ENCODE measurements at places on chromosomes 13 and 19.

- DNase-seq = no peak
Measured at GRCh38 chr19:28841531-28841930, 371.4 kb downstream of the UQCRFS1 start.

DNA sequence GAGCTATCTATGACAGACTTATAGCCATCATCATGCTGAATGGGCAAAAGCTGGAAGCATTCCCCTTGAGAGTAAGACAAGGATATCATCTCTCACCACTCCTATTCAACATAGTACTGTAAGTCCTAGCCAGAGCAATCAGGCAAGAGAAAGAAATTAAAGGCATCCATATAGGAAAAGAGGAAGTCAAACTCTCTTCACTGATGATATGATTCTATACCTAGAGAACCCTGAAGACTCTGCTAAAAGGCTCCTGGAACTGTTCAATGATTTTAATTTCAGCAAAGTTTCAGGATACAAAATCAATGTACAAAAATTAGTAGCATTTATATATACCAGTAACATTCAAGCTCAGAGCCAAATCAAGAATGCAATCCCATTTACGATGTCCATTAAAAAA is 21.7 kb upstream of the C1QTNF9B start:
- DNase-seq = no peak

DNA sequence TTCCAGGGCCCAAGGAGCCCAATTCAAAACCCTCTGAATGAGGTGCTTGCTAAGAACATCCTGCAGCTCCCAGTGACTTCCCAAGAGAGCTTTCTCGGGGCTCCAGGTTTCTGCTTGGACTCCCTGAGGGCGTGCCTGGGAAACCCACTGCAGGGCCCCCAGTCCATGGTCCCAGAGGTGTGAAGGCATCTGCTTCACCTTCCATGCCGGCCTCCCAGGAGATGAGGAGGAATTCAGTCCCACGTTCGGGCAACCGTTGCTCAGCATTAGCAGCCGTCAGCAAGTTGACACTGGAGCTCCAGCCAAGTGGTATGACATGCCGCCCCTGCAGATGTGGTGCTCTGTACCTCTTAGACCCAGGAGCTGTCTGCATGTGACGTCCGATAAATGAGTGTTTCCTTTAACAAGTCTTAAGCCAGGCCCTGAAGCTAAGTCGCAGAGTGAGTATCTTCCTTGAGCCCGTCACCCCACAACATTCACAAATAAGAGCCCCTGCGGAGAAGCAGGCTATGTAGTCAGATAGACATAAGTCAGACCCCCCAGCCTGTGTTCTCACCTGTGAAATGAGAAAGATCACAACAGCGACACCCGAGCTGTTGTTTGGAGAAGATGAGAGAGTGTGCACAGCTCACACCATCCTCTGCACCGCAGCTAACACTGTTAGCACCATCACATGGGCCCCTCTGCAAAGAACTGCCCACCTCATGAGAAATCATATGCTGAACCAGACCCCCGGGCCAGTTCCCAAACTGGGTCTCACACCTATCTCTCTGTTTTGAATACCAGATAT is 150.3 kb downstream of the KATNAL1 start:
- no peak for DNase-seq

GRCh38 chr19:13132471-13133180 is 14.6 kb downstream of the NACC1 start:
- DNase-seq = no peak

DNA sequence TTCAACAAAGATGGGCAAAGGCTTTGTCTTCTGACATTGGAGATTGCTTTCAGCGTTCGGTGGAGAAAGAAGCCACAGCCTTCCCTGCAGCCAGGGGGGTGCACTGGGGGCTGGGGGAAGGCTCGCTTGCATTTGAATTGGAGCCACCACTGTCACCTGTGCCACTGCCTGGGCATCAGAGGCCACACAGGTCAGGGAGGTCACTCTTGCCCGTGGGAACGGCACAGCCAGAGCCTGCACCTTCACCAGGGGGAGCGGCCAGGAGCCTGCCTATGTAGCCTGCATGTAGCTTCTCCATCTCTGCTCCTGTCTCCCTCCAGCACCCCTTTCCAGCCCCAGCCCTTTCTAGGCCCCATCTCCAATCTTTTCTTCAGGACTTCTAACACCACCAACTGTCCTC is 43.7 kb upstream of the KCTD15 start:
- DNase-seq = no peak

GRCh38 chr13:90793261-90793820 is 554.1 kb upstream of the MIR17HG start:
- no peak for DNase-seq

DNA sequence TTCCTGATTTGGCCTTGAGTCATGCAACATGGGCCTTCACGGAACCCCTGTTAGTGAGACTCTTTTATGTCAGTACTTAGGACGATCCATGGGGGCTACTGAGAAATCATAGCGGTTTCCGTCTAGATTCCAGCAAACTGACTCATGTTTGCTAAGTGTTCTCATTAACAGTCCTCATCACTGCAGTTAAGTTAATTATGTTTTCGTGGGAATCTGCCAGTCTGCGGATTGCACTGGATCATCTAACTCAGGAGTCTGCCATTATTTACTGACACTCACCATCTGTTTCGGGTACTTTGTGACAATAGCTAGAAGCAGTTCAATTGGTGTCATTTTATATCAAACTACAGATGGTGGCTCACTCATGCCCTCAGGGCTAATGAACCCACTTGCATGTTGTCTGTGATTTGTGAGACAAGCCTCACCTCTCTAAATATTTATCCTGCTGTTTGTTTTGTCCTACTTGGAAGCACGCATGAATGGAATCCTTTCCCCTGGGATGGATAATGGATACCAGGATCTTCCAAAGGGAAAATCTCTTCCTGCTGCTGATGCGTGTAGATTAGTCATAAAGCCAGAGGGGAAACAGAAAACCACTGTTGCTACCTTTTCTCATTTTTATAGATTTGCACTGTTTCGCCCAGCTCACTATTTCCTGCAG is 61.8 kb downstream of the RAB20 start:
- DNase-seq = no peak

DNA sequence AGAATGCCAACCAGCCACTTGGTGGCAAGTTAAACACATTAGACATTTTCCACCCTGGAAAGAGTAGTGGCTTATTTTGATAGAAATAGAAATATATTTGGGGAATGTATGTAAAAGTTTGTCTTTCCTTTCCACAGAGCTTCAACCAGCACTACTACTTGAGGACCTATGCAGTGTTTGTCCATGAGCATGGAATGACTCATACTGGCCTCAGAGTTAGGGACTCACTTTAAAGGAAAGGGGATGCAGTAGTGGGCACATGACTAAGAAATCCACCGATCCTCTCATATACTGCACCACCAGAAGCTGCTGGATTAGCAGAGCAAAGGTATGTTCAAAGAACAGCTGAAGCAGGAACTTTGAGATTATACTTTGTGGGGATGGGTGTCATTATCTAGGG is 62.6 kb downstream of the LACC1 start:
- no peak for DNase-seq

DNA sequence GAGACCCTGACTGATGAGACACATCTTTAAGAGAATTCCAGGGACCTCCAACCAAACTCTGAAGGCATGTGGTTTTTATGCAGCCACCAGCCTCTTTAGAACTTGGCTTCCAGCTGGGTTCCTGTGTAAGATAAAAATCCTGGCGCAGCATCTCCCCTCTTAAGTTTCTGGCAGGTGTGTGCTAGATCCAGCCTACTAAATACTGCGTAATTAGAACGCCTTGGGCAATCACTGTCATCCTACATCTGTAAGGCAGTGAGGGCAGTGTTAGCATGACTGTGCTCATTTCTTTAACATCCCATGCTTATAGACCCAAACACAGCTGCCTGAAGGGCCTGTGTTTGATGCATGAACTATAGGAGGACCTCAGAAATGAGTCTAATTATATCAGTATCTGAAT is 173.5 kb upstream of the OBI1 start:
- DNase-seq = no peak

DNA sequence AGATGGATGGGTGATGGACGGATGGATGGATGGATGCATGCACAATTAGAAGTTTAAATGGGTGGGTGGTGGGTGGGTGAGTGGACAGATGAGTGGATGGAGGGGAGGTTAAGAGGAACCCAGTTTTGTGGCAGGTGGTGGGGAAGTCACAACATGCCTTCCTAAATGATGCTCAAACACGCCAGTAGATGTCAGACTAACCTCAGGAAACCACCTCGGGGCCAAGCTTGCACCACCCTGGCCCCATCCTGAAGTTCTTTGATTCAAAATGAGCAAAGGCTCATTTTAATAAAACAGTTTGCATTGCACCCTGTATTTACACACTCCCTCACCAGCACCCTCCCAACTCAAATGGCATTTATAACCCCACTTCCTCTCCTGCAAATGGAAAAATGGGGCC is 91.4 kb upstream of the CACNA1A start:
- DNase-seq = peak; percentile 11

DNA sequence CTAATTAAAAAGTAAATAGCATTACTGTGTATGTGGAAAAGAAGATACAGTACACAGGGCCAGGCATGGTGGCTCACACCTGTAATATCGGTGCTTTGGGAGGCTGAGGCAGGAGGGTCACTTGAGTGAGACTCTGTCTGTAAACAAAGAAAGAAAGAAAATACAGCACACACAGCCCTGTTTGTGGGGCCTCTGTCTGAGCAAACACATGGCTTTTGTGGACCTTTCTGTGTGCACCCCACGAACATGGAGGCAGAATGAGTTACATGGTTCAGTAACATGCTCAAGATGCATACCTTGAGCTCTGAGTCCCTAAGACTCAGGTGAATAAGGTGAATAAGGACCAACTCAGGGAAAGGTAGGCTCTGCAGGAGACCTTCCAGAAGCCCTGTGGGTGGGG is 20.0 kb upstream of the AMER2 start:
- no peak for DNase-seq

GRCh38 chr13:114135731-114136171 is 3.3 kb upstream of the RASA3 start:
- no peak for DNase-seq

DNA sequence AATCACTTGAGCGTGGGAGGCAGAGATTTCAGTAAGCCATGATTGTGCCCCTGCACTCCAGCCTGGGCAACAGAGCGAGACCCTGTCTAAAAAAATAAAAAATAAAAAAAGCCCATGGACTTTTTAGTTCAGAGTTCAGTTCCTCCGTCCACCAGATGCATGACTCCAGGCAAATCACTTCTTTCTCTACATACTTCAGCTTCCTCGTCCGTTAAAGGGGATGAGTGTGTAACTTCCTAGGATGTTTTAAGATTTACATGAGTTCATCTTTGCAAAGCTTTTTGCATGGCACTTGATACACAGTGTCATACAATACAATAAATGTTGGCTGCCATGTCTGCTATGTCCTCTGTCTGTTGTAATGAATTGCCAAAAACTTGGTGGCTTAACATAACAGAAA is 10.0 kb upstream of the FFAR2 start:
- no peak for DNase-seq

DNA sequence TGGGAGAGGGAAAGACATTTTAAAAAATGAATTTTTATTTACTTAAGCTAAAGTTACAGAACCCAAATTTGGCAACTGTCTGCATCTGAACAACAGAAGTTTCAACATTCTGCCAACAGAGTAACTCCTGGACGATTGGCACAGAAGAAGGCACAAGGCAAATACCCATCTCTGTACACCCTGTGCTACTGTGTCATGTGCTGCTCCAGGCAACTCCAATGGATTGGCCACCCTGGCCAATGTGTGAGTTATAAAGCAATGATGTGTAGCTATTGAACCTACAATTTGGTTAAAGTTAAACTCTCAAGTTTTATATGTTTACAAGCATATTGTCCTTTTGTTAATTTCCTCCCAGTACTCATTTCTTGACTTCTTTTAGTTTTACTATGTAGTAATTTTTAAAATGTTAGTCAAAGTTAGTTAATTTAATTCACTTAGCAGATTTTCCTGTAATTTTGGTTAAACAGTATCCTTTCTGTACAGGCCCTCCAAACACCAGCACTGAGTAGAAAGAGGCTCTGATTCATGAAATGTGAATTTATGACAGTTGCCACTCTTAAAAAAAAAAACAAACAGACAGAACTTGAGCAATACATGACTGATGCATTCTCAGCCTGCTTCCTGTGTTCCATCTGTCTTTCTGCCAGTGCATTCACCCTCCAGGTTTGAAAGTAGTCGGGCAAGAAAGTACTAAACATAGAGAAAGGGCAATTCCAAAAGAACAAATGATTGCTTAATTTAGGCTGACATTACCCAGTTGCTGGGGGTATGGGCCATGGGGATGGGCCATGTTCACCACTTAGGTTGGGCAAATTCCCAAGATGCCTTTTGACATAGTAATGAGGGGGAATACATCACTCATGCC is 5.9 kb downstream of the STARD13 start:
- DNase-seq = no peak

- no peak for DNase-seq
Measured at GRCh38 chr13:24276861-24277260, 32.5 kb upstream of the C1QTNF9 start.

Measured in stimulated activated CD8-positive, alpha-beta memory T cell treated with anti-CD3 and anti-CD28 coated beads, Interleukin-15, amount 100 ng/mL, for 1 hour (primary cell).